ENCODE measurements at places on chromosomes 1 and 21.
A peak's percentile ranks its signal among the peaks of the same experiment; 100 is the strongest.

DNA sequence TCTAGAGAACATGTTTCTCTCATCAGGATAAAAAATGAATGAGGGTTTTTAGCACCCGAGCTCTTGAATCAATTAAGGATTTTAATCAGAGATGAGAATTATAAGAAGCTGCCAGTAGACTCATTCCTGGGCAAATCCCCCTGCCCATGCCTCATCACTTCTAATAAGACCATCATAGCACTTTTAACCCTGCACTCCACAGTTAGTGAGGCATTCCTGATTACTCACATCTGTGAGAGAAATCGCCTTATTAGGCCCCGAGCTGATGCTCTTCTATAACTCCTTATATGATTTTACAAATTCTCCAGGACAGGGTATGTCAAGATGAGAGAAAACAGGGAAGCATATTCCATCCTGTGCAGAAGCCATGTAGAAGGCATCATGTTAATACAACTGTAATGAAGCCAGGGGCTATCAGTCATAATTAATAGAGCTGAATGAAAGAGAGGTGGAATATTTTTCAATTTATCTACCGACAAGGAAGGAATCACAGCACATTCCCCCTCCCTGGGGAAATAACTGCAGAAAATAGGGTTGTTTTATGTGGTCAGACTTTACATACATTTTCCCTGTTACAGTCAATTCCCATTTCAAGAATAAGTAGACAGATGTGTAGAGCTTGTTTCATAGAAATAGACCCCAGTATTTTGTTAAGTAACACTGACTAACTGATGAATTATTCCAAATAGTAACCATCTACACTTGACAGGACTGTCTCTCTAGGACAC is 272.7 kb downstream of the HHIPL2 start:
- no peak for DNase-seq

DNA sequence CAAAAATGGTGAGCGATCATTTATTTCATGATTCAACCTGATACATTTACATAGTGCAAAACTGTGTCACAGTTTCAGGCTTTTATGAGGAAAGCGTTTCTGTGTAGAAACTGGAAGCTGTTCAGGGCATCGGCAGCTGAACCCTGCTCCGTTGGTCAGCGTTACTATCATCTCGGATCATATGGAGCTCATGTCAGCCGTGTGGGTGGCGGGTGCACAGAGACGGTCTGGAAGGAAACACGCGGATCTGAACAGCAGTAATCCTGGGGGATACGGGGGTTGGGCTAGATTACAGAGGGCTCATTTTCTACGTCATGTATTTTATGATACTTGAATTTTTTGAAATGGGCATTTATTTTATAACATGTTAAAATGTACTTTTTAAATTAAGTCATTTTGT is 15.1 kb downstream of the C1orf174 start:
- no peak for DNase-seq

DNA sequence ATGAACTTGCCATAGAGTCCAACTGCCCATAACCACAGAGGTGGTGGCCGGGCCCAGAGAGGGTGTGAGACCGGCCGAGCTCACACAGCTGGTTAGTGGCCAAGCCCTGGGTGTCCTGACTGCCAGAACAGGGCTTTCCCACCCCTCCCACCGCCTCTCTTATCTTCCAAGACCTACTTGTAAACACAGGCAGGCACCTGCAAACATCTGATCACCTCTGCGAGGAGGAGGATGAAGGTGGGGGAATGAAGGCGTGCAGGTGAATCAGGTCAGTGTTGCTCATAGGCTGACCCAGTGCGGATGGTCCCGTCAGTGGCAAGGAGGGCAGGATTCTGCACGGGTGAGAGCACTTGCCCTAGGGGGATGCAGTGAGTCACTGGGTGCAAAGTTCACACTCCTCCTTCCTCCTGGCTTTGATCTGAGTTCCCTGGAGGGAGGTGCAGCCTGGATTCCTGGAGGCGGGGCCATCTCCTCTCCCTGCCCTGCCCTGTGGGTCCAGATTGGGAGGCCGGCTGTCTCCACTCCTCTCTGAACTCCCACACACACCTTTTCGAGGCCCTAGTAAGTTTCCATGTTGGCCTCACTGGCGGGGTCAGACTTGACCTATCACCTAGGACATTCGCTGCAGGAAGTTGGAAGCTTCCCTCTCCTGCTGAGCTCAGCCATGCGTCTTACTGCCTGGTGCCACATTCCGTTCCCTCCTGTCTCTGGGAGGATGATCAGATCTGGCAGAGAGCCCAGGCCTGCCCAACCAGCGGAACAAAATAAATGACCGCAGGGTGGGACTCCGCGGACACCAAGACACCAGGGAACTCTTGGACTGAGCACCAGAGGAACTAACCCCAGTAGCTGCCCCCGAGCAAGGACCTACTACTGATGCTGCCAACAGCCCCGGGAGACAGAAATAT is 7.3 kb downstream of the UQCRHL start:
- DNase-seq, result peak; percentile 90

GRCh38 chr1:229162825-229163515 is 107.9 kb upstream of the RAB4A start:
- DNase-seq, result no peak

- DNase-seq, result no peak
Measured at GRCh38 chr21:42062236-42063022, 8.7 kb upstream of the UMODL1 start.

- DNase-seq, result peak; percentile 79
Measured at GRCh38 chr1:10444795-10445397, 4.9 kb upstream of the CORT start.

DNA sequence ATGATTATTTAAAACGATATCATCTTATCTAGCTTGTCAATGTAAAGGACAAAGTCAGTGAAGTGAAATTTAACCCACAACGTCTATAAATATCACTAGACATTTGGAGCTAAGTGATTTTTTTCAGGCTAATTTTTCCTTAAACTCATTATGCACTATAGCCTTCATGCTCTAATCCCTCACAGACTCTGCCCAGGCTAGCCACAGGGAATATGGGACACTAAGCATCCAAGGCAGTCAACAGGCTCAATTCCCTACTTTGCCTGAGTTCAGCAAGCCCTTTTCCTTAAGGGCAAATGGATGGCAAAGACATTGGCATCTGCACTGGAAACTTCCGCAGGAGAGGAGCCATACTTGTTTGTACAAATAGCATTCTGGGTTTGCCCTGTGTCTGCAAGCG is 577.0 kb downstream of the LMO4 start:
- no peak for DNase-seq

- DNase-seq, result no peak
Measured at GRCh38 chr1:23624440-23624839, 65.1 kb upstream of the ID3 start.

GRCh38 chr21:35924714-35925301 is 135.5 kb downstream of the SETD4 start:
- DNase-seq, result peak; percentile 81

DNA sequence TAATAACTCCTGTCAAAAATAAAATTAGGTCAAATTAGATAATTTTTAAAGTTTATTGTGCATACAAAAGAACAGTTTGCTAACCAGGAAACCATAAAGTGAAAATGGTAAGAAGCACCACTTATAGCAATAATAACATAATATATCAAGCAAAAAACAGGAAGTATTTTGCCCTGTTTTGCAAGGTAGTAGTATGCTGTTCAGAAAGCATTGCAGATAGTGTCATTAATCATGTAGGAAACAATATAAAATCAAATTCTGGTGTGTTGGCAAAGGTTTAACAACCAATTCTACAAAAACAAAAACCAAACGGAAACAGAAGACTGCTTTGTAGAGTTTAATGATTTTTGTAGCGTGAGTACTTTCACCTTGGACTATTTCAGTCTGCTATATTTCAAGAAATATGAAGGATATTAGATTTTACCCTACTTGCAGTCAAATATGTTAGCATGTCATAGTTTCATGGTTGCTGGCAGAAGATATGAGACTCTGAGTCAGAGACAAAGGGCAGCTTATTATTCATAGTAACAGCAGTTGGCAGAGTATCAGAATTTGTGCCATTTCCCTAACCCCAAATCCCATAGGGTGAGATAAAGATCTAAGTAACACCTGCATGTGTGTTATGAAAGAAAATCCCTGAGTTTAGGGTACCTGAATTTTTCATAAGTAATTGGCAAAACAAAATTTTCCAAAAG is 729.0 kb upstream of the BRINP3 start:
- DNase-seq, result peak; percentile 29

DNA sequence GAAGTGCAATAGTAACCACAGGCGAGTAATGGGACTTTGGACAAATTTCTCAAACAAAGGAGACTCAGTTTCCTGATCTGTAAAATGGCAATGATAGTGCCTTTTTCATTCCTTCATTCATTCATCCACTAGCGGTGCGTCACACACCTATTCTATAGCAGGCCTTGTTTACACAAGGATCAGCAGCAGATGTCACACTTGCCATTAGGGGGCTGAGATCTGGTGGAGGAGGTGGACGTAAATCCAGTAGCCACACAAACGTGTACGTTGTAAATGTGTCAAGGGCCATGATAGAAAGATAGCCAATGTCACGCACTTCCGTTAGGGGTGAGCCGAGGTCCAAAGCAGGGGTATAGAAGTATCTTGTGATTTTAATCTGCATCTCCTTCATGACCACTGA is 34.2 kb downstream of the SERINC2 start:
- DNase-seq, result no peak

- no peak for DNase-seq
Measured at GRCh38 chr1:110170766-110171733, 20.8 kb downstream of the SLC6A17 start.

- no peak for DNase-seq
Measured at GRCh38 chr1:226682871-226683814, 55.9 kb downstream of the ITPKB start.

GRCh38 chr1:4655674-4656532 is 1.5 kb downstream of the AJAP1 start:
- peak; percentile 66 for DNase-seq

GRCh38 chr1:41192456-41193178 is 49.5 kb downstream of the SCMH1 start:
- DNase-seq, result no peak

- no peak for DNase-seq
Measured at GRCh38 chr1:3393024-3393986, 61.2 kb upstream of the ARHGEF16 start.

DNA sequence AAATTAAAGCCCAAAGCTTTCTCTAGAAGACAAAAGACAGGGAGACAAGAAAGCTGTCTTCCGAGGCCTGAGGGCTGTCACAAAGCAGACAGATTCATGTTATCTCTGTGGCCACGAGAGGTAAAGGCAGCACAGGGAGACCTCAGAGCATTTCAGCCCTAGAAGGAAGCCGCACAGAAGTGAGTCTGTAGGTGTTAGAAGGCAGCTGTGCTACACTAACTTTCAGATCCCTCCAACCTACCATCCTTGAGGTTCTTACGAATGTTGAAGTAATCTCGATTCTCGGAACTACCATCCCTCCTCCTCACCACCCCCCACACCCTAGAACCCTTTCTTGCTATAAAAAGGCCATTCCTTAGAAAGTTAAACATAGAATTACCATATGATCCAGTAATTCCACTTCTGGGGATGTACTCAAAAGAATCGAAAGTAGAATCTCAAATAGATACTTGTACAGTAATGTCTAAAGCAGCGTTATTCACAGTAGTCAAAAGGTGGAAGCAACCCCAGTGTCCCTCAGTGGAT is 21.5 kb upstream of the LYST start:
- DNase-seq, result no peak

DNA sequence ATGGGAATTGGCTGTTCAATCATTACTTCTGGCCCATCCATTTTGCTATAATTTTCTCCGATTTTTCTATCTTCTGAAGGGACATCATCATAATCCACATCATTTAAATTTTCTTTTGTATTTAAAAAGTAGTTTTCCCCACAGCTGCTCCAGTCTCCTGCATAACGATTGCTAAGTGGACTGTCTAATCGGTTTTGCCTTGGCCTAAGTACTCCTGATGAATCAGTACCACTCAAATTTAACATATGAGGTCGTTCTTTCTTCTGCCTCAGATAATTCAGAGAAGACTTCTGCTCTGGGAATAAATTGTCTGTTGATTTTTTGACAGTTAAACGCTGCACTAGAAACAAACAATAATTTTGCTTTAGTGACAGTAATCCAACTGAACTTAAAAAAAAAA is 41.9 kb downstream of the SYDE2 start:
- no peak for DNase-seq

DNA sequence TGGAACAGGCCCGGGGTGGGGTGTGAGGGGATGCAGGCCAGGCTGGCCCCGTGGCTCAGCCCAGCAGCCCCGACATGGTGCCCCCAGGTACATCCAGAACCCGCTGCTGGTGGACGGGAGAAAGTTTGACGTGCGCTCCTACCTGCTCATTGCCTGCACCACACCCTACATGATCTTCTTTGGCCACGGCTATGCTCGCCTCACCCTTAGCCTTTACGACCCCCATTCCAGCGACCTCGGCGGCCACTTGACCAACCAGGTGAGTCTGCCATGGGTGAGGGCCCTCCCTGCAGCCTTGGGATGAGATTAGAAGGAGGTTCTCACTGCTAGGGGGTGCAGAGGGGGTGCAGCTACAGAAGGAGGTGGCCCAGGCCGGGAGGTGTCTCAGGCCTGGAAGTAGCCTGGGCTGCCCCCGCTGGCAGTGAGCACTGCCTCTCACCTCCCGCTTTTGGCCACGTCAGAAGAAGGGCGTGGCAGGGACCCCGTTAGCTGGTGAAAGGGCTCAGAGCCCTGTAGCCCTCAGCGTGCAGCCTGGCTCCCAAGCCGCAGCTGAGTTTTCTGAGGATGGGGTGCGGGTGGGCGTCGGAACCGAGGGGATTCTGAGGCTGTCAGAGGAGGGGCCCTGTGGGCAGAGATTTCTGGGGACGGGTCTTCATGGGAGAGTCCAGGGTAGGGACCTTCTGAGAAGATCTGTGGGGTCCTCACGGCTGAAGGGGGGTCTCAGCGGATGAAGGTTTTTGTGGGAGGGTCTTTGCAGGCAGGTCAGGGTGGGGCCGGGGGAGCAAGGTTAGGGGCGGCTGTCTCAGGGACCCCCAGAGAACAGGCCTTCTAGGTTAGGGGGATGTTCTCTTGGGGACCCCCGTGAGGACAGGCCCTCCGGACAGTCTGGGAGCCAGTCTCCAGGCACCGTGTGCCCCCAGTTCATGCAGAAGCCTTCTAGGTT is 10.4 kb downstream of the TTLL10 start:
- DNase-seq, result no peak

GRCh38 chr1:94332516-94332915 is 85.7 kb upstream of the ABCD3 start:
- no peak for DNase-seq

DNA sequence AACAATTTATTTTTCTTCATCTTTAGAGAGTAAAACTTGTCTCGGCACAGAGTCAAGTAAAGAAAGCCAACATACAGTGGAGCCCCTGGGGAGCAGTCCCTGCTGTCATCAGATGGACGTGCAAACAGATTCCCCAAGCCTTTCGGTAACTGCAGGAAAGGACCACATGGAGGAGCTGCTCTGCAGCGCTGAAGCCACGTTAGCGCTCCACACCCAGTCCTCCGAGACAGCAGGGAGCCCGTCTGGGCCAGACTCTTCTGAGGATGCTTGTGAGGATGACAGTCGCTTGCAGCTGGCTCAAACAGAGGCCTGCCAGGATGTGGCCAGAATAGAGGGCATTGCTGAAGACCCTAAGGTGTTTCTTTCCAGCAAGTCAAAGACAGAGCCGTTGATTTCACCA is 77.1 kb upstream of the SCCPDH start:
- no peak for DNase-seq

DNA sequence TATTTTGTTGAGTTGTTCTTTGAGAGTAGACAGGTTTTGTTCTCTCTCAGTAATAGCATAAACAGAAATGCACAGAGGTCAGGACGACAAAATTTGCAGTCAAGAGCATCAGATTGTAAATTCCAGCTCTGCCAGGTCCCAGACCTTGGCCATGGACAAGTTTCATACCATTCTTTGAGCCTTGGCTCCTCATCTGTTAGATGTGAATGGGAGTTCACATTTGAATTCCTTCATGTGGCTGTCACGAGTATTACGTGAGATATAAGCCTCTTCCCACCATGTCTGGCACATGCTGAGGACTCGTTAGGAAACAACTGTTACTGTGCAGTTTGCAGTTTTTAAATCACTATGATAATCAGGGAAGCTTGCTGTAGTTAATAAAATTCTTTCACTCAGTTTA is 93.2 kb upstream of the KCTD3 start:
- no peak for DNase-seq
